Transverse colon (tissue), 4 donors: ENCODE measurements at places on chromosomes 1 and 21.

DNA sequence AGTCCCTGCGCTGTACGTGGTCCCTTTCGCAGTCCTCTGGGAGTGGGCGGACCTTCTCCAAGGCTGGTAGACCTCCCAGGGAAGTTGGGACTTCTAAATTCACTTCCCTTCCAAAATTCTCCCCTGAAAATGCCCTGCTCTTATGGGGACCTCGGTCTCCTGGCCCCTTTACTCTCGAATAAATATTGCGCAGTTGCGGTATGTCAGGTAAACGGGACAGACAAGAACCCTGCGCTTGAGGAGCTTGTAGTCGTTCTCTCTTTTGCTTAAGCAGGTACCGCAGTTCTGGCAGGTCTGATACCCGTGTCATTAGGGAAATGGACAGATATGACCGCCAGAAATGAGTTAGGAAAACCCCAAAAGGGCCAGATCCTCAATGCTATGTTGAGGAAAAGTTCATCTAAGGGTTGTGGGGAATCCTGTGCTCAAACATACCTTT, 561 bp downstream of the KIF2C start:
- DNase-seq, result no peak

DNA sequence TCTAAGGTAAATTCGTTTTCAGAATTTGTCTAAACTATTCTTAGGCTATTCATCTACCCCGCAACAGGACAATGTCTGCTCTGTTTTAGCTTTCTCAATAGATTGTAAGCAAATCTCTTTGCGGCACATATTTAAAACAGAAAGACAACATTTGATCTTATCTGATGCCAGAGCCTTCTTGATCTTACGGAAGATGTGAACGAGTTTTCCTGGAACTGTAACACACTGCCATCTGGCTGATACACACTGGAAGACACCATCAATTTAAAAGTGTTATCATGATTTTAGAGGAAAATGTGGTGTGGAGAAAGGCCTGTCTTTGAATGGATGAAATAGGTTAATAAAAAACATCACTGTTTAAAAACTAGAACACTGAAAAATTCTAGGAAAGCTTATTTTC, 36.1 kb downstream of the COA6 start:
- no peak for DNase-seq

DNA sequence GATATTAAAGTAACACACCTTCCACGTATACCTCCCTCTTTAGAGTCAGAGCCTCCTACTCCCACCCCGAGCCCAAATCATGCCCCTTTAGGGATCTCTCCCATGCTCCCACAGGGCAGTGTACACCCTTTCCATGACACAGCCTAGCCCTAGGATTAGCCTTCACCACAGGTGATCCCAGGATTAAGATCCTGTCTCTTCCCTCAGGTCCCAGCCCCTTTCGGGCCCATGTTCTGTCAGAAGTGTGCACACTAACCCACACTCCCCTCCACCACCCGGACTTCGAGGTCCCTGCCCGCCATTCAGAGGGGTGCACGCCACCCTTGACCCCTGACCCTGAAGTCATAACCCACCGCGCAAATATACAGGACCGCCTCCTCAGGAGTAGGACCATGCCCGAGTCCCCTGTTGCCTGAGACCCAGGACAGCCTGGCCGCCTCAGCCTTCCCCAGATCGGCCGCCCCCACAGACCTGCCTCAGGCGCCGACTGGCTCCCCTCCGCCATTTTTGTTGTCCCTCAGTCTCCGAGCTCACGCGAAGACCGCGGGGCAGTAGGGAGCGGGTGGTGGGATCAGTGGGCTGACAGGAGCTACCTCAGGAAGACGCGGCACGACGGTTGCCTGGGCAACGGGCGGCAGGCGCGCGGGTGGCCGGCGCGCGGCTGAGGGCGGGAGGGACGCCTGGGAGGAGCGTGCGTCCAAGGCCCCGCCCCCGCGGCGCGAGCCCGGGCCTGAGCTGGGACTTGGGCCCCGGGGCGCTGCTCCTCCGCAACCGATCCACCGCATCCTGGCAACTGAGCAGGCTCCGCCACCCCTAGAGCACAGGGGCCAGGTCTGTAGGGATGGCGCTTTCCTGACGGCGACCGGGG, at the start of gene AGBL4:
TSS of gene AGBL4 (minus strand) at position 663 of the 868 bp plus-strand sequence.
- peak; percentile 39 for DNase-seq

GRCh38 chr1:82646336-82646735, 845.6 kb downstream of the ADGRL2 start:
- DNase-seq, result no peak

GRCh38 chr1:12282142-12282541, 52.3 kb downstream of the VPS13D start:
- DNase-seq, result no peak

DNA sequence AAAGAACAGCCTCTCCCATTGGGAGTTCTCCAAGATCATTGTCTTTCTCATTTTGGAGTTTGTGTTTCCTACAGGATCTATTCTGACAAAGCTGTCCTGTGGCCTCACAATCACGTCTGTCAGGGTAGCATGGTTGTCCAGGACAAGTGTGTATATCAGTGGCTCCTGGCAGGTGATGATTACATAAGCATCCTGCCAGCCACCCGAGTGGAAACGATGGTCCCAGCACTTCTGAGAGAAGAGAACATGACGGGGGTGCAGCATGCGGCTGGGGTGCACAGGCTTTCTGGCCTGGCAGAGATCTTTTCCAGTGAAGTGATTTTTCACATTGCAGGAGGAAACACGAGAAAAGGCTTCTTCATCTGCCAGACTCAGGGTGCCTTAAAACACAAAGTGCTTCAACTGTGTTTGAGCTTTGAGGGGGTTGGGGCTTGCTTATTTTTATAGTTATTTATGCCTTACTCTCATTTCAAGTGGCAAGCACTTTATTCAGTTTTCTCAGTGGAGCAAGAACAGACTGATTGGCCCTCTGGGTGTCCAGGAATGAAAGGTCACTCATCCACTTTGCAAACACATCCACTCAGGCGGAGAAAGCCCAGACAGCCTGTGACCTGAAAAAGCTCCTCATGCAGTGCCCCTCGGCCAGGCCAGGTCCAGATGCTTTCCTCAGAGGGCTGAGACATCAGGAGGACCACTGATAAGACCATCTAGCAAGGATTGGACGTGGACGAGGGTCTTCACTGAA, 186.0 kb downstream of the DUSP10 start:
- no peak for DNase-seq

GRCh38 chr1:60876952-60877351, 205.4 kb upstream of the NFIA start:
- DNase-seq, result no peak

DNA sequence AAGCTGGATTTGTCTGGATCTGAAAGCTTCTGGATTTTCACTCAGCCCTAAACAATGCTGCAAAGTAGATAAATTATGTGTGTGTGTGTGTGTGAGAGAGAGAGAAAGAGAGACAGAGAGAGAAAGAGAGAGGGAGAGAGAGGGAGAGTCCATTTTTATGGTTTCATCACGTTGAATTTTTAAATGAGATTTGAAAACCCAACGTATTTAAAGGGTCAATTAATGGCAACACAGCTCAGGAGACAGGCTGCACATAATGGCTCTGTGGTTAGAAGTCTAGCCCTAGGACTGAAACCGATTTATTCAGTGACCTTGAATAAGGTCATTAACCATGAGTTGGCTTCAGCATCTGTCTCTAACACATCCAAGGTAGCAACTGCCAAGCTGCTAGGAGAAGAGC, 35.3 kb upstream of the FMN2 start:
- no peak for DNase-seq

GRCh38 chr1:34199927-34200326, 23.2 kb downstream of the C1orf94 start:
- DNase-seq, result no peak

DNA sequence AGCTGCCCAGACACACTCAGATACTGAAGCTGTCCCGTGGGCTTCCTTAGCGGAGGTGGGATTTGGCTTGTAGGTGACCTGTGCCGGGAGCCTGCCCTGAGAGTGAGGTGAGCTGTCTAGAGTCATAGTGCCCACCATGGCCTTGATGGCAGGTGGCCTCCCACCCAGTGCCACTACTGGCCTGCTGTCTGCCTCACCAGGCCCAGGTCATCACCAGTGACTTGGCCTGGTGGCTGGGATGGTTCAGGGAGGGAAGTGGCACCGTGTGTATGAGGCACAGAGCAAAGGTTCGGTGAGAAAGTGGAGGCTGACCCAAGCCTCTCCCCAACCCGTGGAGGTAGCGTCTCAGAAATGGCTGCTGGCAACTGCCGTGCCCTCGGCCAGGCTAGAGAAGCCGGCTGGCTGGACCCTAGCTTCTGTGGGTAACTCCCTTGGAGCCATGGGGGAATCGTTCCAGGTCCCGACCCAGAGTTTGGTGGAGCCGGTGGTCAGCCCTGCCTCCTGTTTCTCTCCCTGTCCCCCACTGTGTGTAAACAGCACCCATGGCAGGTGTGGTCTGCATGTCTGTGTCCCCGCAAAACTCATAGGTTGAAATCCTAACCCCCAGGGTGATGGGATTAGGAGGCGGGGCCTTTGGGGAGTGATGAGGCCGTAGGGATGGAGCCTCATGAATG, 155.4 kb upstream of the C1orf174 start:
- no peak for DNase-seq

GRCh38 chr1:160124705-160125478, 9.3 kb downstream of the ATP1A2 start:
- DNase-seq, result no peak

DNA sequence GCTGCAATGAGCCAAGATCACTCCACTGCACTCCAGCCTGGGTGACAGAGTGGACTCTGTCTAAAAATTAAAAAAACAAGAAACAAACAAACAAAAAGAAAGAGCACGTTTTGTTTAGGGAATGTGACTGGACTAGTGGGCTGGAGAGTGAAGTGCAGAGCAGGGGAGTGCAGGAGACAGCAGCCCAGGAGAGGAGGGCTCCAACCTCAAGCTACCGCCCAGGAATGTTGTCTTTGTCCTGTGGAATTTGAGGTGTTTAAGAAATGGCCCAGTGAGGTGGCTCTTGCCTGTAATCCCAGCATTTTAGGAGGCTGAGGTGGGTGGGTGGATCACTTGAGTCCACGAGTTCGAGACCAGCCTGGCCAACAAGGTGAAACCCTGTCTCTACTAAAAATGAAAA, 42.4 kb upstream of the MTF2 start:
- DNase-seq, result no peak

DNA sequence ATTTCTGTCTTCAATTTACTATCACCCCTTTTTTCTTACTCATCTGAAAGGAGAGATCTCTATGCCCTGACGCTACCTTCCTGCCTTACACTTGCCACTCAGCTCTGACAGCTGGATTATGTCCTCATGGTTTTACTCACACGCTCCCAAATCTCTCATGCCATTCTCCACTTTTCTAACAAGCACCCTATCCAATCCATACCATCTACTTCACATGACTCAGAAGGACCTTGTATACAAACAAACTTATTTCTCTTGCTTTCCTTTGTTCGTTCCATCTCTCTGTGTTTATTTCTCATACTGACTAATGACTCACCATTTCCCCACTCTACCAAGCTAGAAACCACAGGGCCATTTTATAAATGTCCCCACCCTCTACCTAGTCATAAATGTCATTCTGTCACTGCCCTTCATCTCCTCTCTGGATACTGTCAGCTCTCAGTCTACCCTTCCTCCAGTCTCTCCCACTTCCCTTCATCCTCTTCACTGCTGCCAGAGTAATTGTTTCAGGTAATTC, 87.3 kb downstream of the USP24 start:
- no peak for DNase-seq

DNA sequence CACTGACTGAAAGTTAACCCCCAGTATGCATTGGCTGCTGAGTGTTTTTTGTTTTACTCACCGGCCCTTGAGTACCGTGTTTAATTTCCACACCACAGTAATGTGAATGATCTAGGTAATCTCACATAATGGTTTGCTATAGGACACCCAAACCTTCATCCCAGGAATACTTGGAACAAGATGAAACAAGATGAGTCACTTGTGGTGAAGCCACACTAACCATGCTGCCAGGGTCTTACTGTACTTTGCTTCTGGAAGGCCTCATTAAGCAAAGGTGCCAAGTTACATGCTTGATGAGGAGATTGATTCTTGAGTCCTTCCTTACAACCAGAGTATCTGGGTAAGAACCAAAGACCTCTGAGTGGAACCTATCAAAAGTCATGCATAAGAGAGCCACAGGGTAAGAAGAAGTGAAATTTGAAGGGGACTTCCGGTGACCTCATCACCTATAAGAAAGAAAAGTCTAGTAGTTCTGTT, 163.3 kb downstream of the NRIP1 start:
- DNase-seq, result no peak

DNA sequence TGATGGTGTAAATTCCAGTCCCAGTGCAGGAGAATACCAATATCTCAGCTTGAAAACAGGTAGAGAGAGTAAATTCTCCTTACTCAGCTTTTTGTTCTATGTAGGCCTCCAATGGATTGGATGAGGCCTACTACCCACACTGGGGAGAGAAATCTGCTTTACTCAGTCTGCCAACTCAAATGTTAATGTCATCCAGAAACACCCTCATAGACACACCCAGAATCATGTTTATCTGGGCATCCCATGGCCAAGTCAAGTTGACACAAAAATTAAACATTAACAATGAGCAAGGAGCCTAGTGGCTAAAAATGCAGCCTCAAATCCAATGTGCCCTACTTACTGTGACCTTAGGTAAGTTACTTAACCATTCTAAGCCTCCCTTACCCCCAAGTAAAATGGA, 6.9 kb upstream of the HLX start:
- DNase-seq, result no peak

- DNase-seq, result no peak
Observed at GRCh38 chr1:162666006-162666645, 33.9 kb downstream of the DDR2 start.

DNA sequence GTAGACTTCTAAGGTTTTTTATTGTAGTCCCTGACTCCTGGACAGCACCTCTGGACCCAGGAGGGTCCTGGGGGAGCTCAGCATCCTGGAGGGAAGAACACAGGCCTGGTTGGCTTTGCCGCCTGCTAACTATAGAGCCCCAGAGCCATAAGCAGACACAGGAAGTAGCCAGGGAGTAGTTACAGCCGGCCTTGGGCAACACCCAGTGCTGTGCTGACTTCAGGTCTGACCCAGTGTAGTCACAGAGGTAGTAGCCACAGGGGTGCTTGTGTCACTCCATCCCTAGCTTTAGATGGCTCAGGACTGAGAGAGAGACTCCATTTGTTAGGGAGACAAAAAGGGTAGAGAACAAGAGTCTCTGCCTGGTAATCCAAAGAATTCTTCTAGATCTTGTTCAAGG, 21.9 kb downstream of the MCOLN2 start:
- DNase-seq, result no peak

DNA sequence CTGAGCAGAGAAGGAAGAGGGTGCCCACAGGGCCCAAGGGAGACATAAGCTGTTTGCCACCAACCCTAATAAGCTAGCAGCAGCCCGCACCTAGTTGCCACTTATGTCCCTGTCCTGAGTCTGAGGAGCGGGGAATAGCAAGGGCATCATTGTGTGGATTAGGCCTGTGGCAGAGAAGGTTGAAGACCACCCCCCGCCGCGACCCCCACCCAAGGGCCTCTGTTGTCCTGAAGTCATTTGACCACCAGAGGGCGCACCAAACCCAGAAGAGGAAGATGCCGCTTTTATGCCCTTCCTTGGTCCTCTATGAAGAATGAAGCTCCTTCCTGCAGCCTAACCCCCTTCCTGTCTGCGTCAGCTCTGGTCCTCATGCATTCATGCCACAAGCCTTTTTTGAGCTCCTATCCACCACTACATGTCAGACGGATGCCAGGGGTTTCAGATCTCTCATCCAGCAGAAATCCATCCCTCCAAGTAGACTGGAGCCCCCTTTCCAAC, 16.6 kb downstream of the RHBG start:
- DNase-seq, result peak; percentile 62

GRCh38 chr1:234687011-234687410, 77.0 kb upstream of the IRF2BP2 start:
- DNase-seq, result no peak

- no peak for DNase-seq
Observed at GRCh38 chr1:105914403-105914802, 1142.1 kb upstream of the PRMT6 start.

- no peak for DNase-seq
Observed at GRCh38 chr1:147515045-147515869, 26.0 kb upstream of the BCL9 start.
